ENCODE measurements at places on chromosomes 16 and 17. TPM values are rescaled to one million over a fixed set of nuclear protein-coding genes. Genes with fewer than 3 reads are reported as not detected.

DNA sequence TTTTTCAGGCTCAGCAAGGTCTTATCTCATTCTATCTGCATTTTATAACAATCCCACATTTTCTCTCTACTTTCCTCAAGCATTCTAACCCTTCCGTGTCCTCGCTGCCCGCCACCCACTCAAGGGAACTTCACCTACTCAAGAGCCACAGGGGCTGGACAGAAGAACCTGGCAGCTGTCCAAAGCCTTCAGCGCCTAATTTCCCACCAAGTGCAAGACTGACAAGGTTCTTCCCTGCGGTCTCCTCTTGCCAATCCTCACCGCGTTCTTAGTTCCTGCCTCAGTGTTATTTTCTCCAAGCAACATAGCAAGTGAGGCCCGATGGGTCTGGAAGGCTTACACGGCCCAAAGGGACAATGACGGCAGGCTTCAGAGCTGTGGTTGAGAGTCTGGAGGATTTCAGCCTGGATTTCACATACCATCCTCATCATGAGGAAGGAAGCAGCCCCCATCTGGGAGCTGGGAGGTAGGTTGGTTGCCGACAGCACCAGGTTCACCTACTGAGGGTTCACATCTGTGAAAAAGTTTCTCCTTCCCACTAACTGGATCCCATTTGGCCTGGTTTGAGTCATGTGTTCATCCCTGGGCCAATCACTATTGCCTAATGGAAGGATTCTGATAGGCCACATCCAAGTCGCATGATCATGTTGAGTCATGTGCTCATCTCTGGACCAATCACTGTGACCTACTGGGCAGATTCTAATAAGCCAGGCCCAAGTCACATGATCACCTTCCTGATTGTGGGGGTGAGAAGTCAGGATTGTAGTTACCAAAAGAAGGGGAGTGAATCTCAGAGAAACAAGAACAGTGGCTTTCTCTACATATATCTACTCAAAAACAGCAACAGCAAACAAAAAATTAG, 108.2 kb downstream of the N4BP1 start:
- no peak overlapping the region for H3K27ac ChIP-seq
- H3K36me3 ChIP-seq = no peaks in the 10 kb centered on the region
- no peak overlapping the region for H3K4me3 ChIP-seq
- H3K27me3 ChIP-seq = no peaks in the 10 kb centered on the region
- peaks cover 16% of the 10 kb centered on the region for H3K4me1 ChIP-seq

GRCh38 chr16:369866-370436, 387 bp downstream of the MRPL28 start:
- H3K27ac ChIP-seq = no peak overlapping the region
- no peaks in the 10 kb centered on the region for H3K27me3 ChIP-seq
- peaks cover 33% of the 10 kb centered on the region for H3K36me3 ChIP-seq
- peak; percentile 97 for DNase-seq
- H3K4me1 ChIP-seq = peaks cover 7% of the 10 kb centered on the region

- H3K36me3 ChIP-seq = no peaks in the 10 kb centered on the region
- H3K27me3 ChIP-seq = no peaks in the 10 kb centered on the region
- no peak within 1 kb of the TSS for H3K27ac ChIP-seq
- peak within 1 kb of the TSS; percentile 61 for H3K4me3 ChIP-seq
Measured at GRCh38 chr16:89828199-89828869, at the start of gene SPIRE2. Gene SPIRE2 (plus strand): TSS chr16:89828475. CDS start chr16:89828551, 76 bp downstream.

- H3K27ac ChIP-seq = no peak overlapping the region
- no peak overlapping the region for H3K4me3 ChIP-seq
- no peaks in the 10 kb centered on the region for H3K36me3 ChIP-seq
- H3K4me1 ChIP-seq = no peaks in the 10 kb centered on the region
- peak; percentile 83 for DNase-seq
- H3K27me3 ChIP-seq = no peaks in the 10 kb centered on the region
Measured at GRCh38 chr16:87823181-87823929, 46.0 kb downstream of the SLC7A5 start.

GRCh38 chr16:54932737-54933254, 2.1 kb downstream of the IRX5 start:
- H3K4me3 ChIP-seq = peak overlapping the region; percentile 93
- peaks cover 11% of the 10 kb centered on the region for H3K4me1 ChIP-seq
- DNase-seq = peak; percentile 93

GRCh38 chr17:51079049-51079448, 41.6 kb downstream of the SPAG9 start:
- H3K27me3 ChIP-seq = no peaks in the 10 kb centered on the region
- no peak overlapping the region for H3K27ac ChIP-seq
- H3K36me3 ChIP-seq = peaks cover 19% of the 10 kb centered on the region
- peaks cover 4% of the 10 kb centered on the region for H3K4me1 ChIP-seq
- no peak overlapping the region for H3K4me3 ChIP-seq
- no peak for DNase-seq

DNA sequence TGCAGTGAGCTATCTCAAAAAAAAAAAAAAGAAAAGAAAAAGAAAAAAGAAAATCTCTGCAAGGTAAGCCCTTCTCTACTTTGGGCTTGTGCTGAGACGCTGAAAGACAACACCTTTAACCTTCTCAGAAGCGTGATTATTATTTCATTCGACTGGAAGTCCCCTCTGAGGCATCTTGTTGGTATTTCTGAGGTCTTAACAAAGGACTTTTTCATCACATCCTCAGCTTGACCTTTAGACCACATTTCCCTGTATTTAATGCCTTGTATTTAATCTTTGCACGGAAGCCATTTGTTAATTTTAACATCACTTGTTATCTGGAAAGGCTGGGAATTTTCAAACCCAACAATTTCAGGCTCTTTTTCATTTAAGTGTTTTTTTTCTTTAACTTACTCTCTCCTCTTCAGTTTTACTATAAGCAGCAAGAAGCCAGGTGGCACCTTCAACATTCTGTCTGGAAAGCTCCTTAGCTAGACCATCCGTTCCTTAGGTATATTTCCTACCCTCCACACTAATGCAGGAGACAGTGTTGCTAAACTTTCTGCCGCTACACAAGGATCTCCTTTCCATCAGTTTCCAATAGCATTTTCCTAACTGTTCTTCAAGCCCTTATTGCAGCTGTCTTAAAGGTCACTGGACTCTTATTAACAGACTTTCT, 10.3 kb downstream of the KCTD13 start:
- DNase-seq = no peak
- no peak overlapping the region for H3K4me3 ChIP-seq
- H3K4me1 ChIP-seq = no peaks in the 10 kb centered on the region
- H3K36me3 ChIP-seq = peaks cover 32% of the 10 kb centered on the region
- no peaks in the 10 kb centered on the region for H3K27me3 ChIP-seq

DNA sequence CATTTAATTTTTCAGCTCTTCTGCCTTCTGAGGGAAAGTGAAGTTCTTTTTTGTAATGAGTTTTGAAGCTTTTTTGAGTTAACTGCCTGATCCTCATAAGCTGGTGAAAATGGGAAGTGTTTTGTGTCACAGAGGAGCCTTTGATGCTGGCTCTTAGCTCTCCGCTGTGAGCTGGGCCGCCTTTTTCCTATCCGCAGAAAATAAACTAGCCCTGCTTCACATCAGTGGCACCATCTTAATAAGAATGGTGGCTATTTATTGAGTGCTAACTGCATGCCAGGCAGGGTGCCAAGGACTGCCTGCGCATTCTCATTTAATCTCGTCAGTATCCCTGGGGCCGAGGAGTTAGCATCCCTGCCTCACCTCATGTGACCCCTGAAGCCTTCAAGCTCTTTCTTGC, 309.0 kb downstream of the CPPED1 start:
- no peaks in the 10 kb centered on the region for H3K27me3 ChIP-seq
- no peak overlapping the region for H3K27ac ChIP-seq
- H3K4me1 ChIP-seq = no peaks in the 10 kb centered on the region
- H3K36me3 ChIP-seq = no peaks in the 10 kb centered on the region

- no peaks in the 10 kb centered on the region for H3K4me1 ChIP-seq
- H3K36me3 ChIP-seq = no peaks in the 10 kb centered on the region
- H3K4me3 ChIP-seq = no peak overlapping the region
- no peak overlapping the region for H3K27ac ChIP-seq
- H3K27me3 ChIP-seq = peaks cover 34% of the 10 kb centered on the region
Measured at GRCh38 chr17:39763051-39763820, 25.5 kb downstream of the GRB7 start.

DNA sequence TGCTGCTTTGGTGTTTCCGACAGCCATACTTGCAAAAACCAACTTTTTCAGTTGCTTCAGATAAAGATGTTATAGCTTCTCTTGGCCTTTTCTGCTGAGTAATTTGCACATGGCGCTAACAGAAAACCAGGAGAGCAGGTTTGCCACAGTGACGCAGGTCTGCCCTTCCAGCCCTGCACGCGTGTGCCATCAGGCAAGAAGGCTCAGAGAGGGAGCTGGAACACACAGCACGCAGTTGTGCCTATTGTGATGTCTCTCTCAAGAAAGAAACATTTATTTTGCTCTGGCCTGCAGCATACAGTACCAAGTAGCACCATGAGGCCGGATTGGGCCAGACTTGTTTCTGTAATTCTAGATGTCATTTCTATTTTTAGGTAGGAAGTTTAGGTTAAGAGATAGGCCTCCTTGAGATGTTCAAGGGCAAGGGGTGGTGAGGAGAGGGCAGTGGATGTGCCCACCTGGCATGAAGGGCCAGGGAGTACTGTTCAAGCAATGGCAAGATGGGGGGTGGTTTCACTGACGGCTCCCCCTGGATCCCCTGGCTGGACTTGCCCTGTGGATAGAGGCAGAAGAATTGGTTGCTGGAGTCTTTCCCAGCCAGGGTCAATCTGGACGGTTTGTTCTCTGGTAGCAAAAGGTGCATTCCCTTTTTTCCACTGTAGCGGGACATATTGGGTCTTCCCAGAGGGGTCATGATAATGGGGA, 1.9 kb downstream of the CBX2 start:
- DNase-seq = peak; percentile 82
- H3K27ac ChIP-seq = no peak overlapping the region
- H3K4me3 ChIP-seq = no peak overlapping the region
- no peaks in the 10 kb centered on the region for H3K36me3 ChIP-seq
- peaks cover 36% of the 10 kb centered on the region for H3K27me3 ChIP-seq

DNA sequence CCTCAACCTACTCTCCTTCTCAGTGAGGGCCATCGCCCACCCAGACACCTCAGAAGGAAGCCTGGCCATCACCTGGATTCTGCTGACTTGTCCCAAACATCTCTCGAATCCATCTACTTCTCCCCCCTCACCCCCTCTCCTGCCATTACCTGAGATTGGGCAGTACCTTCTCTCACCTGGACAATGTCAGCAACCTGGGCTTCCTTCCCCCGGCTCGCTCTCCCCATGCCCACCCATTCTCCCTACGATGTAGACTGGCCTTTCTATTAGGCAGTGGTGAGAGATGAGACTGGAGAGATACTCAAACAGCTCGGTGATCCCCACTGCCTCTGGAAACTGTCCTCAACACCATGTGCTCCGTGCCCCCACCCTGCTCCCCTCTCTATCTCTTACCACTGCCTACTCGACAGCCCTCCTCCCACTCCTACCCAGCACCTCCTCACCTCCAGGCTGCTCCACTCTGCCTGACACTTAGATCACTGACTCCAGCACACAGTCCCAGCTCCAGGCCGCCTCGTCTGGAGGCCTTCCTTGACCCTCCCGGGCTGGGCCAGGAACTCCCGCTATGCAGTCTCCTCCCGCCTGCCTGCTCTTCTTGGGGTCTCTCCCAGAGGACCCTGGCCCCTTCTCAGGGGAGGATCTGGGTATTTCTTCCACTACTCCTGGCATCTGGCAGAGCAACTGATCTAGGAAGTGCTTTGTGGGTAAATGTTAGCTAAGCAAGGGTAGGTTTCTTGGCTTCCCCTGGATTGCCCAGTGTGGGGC, 235.8 kb upstream of the NLRP1 start:
- H3K4me3 ChIP-seq = no peak overlapping the region
- H3K27me3 ChIP-seq = peaks cover 12% of the 10 kb centered on the region
- DNase-seq = peak; percentile 57

Gene SLC13A2
- total RNA-seq = not detected

Gene TEX19
- under 0.01 TPM for total RNA-seq

Gene INTS2
- total RNA-seq = 9.8 TPM

Gene IL21R
- total RNA-seq = 13.8 TPM

Gene TPSAB1
- total RNA-seq = not detected

Gene HBA2
- not detected for total RNA-seq

Gene MYADML2
- not detected for total RNA-seq

Data from osteoblast (primary cell).